NCI-H1417 (cell line): ENCODE measurements at places on chromosomes 7 and 10.

- DNase-seq = no peak
Observed at GRCh38 chr10:31147210-31147608, 115.5 kb upstream of the ZNF438 start.

DNA sequence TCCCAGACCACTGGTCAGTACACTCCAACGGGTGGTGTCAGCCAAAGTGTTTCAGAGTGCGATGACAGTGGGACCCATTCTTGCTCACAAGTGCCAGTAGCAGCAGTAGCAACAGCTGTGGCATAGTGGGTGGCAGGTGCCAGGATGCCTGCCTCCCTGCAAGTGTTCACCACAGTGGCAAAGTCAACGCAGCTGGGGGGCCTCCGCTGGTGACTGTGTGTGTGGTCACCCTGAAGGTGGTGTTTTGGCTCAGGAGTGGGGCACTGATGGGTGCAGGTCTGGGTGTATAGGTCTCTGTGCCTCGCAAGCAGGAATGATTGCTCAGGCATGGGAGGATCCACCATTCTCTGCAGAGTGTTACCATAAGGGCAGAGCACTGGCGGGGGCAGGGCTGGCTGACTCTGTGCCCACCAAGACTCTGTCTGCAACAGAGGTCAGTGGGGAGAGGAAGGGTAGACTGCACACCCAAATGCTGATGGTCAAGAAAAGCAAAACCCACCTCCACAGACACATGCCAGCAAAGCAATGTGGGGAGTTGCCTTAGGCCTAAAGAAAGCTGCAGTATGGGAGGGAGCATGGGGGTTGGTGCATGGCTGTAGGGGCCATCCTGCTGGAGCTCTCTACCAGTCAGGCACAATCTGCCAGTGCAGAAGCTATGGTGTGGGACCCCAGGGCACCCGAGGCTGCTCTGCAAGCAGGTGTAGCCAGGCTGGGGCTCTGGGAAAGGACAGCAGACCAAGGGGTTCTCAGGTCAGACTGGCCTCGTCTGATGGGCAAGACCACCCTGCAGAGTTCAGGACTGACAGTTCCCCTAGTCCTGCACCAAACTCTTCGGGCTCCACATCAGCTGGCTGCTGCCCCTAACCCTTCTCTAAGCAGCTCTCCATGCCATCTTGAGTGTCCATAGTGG is 368.1 kb downstream of the CTNNA3 start:
- DNase-seq = no peak

- DNase-seq = no peak
Observed at GRCh38 chr7:12239806-12240205, 28.7 kb downstream of the TMEM106B start.

- DNase-seq = no peak
Observed at GRCh38 chr10:112203328-112204076, 19.9 kb upstream of the GPAM start.

DNA sequence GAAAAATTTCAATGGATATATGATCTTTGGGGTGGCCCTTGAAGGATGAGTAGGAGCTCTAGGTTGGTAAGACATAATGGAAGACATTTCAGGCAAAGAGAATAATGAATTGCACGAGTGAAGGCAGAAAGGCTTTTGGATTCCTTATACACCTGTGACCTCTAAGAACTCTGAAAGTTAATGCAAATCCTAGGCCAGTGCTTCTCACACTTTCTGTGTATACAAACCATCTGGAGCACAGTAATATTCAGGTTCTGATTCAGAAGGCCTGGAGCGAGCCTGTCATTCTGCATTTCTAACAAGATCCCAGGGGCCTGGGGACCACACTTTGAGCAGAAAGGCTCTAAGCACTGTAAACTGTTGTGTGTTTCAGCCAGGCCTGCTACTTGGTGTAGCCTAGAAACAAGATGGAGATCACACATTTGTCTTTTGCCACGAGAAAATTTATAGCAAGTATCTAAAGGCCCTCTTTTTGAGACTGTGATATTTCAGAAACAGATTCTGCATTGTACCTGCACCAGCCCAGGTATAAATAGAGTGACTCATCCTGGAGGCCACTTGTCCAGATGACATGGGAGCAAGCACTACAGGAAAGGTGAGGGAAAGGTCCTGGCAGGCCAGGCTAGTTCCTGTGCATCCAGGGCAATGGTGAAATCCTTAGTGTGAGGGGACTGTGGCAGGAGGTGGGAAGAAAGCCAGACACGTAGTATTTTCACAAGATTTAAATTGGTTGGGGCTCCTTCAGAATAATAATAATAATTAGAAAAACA is 24.4 kb downstream of the MRPS33 start:
- no peak for DNase-seq

GRCh38 chr7:1673581-1674118 is 3.6 kb downstream of the ELFN1 start:
- no peak for DNase-seq
